Tibial nerve (tissue), 4 donors: ENCODE measurements at places on chromosomes 3 and 15. TPM values are rescaled to one million over a fixed set of nuclear protein-coding genes. Genes with fewer than 3 reads are reported as not detected.

DNA sequence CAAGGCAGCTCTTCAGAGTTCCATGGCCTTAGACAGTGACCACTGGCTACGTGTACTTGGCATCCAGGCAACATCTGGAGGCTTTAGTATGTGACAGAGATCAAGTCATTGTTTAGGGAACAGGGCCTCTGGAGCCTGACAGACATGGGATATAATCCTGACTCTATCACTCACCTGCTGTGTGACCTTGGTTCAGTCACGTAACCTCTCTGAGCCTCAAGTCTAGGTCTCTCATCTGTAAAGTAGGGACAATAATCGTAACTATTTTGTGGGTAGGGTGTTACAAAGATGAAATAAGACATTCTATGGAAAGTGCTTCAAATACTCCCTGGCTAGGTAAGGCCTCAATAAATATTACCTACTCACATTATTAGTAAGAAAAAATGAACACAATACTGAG, 114.2 kb downstream of the SMAD6 start:
- no peak overlapping the region for H3K4me3 ChIP-seq
- no peak for DNase-seq
- H3K36me3 ChIP-seq = no peaks in the 10 kb centered on the region
- H3K27me3 ChIP-seq = no peaks in the 10 kb centered on the region

DNA sequence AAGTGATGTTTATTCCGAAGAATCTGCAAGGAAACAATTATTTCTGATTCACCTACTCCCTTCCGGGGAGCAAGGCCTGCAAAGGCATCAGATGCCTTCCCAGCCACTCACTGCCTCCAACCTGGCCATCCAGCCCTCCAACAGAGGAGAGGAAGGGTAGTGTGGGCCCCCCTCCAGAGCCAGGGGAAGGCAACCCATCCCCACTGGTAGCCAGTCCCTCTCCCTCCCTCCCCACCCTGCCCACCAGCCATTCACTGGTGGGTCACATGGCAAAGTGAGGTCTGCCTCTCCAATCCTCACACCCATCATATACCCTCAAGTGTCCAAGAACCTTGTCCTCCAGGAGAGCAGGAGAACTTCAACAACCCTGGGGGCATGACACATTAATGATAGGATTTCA, 2.4 kb upstream of the VIPR1 start:
- H3K27me3 ChIP-seq = no peaks in the 10 kb centered on the region
- H3K4me3 ChIP-seq = no peak overlapping the region
- no peak for DNase-seq
- H3K4me1 ChIP-seq = peaks cover 13% of the 10 kb centered on the region

DNA sequence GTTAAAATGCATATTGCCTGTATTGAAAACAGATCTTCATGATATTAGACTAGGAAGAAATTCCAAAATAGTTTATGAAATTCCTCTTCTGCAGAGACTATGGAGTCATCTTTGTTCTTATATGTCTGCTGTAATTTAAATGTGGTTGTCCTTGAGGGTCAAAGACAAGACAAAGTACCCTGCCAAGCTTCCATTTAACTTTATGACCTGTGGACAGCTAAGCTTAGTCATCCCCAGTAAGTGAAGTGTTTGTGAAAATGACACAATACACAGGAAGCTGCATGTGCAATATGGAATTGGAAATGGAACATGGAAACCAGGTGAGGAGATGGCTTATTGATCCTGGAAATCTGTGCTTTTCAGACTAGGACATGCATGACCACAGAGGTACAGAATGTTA, 68.5 kb upstream of the GBE1 start:
- no peak overlapping the region for H3K27ac ChIP-seq
- H3K27me3 ChIP-seq = no peaks in the 10 kb centered on the region
- no peaks in the 10 kb centered on the region for H3K36me3 ChIP-seq
- DNase-seq = no peak
- no peak overlapping the region for H3K4me3 ChIP-seq

DNA sequence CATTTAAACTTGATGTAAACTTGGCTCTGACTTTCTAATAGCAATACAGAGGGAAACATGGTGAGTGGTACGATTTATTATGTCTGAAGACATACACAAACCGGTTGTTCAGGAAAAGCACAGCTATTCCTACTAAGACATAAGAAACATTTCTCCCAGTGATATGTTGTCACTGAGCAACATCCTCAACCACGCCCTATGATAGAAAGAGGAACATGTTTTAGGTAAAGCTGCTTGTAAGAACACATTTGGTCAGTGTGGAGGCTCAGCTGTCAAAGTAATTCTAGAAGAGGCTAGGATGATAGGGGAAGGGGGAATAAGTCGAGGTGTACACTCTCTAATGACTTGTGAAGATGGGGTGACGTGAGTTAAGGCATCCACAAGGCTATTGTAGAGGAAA, 42.7 kb upstream of the B3GNT5 start:
- no peaks in the 10 kb centered on the region for H3K36me3 ChIP-seq
- H3K4me1 ChIP-seq = no peaks in the 10 kb centered on the region
- H3K27me3 ChIP-seq = no peaks in the 10 kb centered on the region

The PCOLCE2 gene
- total RNA-seq = 105 TPM
